ENCODE measurements at places on chromosomes 1 and 21.

- DNase-seq = no peak
Observed at GRCh38 chr1:240771450-240771849, 159.5 kb upstream of the GREM2 start.

DNA sequence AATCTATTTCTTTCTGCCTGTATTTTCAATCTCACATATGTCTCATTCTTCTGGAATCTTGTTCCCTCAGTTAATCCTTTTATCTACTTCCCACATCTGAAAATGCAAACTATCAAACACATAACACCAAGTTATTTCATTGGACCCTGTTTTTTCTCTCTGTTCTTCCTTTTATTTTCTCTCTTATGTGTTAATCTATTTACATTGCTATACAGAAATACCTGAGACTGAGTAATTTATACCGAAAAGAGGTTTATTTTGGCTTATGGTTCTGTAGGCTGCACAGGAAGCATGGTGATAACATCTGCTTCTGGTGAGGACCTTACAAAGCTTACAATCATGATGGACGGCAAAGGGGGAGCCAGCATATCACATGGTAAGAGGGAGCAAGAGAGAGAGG lies 247.6 kb downstream of the TGFB2 start:
- DNase-seq = no peak

GRCh38 chr1:164675342-164675904 lies 116.4 kb downstream of the PBX1 start:
- DNase-seq = no peak

DNA sequence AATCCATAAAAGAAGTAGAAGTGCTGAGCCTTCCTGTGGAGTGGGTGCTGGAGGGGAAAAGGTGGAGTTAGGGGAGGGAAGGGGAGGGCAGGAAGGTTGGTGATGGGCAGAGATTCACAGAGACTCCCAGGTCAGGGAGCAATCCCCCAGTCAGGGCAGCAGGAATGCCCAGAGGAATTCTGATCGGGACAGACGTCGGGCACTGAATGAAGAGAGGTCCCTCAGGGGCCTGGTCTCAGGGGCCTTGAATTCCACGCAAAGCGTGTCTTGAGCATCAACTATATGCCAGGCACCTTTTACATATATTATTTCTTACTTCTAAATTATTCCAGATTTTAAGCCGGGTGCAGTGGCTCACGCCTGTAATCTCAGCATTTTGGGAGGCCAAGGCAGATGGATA lies 7.2 kb upstream of the PADI1 start:
- no peak for DNase-seq

DNA sequence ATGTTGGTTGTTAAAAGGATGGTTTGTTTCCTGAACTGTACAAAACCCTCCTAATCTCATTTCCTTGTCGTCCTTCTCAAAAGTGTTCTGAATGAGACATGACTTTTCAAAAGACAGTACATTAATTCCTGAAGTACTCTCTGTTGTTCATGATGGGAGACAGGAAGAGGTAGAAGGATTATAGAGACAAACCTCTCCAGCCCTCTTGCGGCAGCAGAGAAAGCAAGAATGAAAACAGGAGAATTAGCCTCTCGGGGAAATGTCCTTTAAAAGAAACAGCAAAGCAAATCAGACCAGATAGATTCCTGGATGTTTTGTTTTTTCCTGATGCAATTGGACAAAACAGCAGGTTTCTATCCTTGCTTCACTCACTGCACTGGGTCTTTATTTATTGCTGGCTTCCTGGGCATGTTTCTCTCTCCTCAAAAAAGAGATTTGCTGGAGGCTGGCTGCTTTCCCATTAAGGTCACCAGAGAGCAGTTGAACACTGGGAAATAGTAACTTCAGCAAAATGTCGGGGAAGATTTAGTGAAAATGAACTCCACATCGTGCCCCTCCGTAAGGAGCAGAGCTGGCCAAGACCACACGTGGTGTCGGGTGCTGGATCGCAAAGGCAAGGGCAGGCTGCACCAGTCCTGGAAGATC lies 145.8 kb upstream of the SYT6 start:
- DNase-seq = no peak

GRCh38 chr1:242454262-242455051 lies 70.0 kb downstream of the PLD5 start:
- peak; percentile 63 for DNase-seq

GRCh38 chr1:185608177-185608576 lies 126.0 kb upstream of the HMCN1 start:
- peak; percentile 66 for DNase-seq

- no peak for DNase-seq
Observed at GRCh38 chr1:212669600-212669999, 30.0 kb downstream of the BATF3 start.

- DNase-seq = no peak
Observed at GRCh38 chr1:229388897-229389580, 44.9 kb downstream of the ACTA1 start.

DNA sequence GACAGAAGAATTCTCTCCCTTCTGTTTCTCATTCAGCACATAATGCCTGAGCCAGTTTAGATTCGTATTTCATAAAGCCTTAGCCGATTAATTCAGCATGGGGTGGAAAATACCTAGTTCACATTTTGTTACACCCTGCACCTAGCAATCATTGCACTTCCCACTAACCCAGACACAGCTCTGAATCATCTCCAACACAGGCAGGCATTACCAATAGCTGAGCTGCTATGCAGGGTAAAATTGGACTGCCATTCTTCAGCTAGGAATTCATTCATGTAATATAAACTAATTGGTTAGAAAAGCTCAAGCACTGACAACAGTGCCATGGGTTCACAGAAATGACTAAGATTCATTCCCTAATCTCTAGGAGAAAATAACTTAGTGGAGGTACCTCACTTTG lies 26.9 kb upstream of the NKAIN1 start:
- DNase-seq = no peak

- no peak for DNase-seq
Observed at GRCh38 chr1:204962742-204963632, 80.0 kb upstream of the CNTN2 start.

DNA sequence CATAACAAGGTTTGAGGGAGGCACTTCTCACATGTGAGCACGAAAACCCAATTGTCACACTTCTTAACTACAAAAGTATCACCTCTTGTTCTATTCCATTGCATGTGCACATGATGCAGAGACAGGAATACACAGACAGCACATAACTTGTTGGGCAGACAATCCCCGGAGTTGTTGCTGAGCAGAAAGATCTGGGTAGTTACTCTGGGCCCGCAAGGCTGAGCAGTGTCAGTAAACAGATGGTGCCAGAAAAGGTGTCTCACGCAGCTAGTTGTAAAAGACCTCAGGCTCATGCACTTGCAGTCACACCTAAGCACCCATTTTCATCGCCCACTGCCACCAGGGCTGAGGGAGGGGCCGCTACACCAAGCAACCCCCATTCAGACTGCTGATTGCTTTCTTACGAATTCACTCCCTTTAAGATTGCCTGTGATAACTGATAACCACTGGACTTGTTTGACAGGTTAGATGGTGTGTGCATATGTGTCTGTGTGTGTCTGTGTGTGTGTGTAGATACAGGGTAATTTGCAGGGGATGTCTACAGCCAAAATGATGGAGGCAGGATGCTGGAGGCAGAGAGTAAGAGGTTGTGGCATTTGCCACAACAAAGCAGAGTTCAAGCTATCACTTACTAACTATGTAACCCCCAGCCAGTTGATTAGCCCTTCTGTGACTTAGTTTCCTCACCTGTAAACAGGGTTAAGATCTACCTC lies 4.2 kb downstream of the LGR6 start:
- no peak for DNase-seq

- no peak for DNase-seq
Observed at GRCh38 chr1:52502789-52503188, 50.1 kb downstream of the TUT4 start.

GRCh38 chr1:19087017-19087736 lies 122.9 kb downstream of the UBR4 start:
- no peak for DNase-seq

DNA sequence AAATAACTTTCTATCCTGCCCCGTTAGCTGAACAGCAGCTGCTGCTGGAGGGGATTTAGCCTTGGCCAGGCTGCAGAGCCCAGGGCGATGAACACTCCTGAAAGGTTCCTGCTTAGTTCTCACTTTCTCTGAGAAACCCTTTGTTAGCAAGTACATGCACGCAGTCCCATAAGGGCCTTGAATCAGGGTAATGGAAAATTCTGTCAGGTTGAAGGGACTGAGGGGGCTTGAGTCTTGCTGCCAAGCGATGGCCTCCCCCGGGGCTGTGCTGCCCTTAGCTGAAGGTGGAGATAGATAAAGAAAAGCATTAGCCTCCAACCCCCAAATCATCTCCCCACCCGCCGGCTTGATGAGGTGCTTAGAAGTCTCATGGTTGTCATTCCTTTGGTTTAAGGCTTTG lies 7.9 kb downstream of the GJA5 start:
- no peak for DNase-seq

DNA sequence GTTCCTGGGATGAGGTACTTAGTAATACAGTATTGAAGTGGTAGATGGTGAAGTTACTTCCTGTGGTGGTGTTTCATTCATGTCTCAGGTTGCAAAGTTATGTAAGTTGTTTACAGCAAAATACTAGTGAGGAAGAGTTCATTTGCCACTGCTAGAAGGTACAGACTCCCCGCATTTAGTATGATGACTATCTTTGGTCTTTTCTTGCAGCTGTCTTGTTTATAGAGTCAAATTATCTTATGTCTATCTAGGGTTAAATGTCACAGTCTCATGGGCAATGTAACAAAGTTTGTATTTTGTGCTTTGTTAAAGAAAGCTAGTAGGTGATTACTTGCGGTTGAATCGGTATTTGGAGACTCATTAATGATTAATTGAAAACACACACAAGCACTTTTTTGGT lies 50.2 kb downstream of the LRRC8D start:
- DNase-seq = no peak

- DNase-seq = peak; percentile 67
Observed at GRCh38 chr1:44031252-44032169, at the start of gene SLC6A9. Gene SLC6A9, minus strand, starts transcription at chr1:44031462. Its CDS starts 7,185 bp downstream, at chr1:44024277.

DNA sequence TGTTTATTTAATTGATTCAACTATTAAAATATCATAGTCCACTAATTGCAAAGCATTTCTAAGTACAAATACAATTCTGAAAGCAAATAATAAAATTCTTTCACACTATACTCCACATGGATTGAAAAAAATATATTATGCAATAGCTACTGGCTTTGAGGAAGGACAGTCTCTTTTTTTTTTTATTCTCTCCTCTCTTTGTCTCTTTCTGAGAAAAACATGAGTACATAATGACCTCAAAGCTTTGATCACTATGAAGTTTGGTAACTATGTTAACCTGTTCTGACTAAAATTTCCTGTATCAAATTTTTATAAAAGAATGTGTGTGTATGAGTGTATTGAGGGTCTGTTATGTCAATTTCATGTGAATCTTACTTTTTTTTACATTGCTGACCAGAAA lies 96.2 kb downstream of the RGS2 start:
- DNase-seq = no peak

GRCh38 chr1:219555031-219555692 lies 57.7 kb downstream of the ZC3H11B start:
- peak; percentile 77 for DNase-seq

DNA sequence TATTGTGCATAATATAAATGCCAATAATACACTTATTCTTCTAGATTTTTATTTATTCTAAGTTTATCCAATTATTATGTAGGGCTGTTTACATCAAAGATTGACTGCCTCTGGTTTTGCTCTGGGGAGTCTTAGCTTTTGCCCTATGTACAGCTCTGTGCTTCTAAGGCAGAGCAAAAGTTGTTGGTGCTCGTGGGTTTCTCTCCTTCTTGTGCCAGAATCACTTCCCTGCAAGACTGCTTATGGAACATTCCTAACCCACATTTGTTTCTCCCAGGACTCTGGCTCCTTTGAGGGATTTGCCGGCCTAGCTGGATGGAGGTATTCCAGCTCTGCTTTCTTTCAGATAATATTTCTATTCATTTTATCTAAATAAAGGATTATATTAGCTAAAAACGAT lies 849.1 kb downstream of the USP25 start:
- DNase-seq = no peak

GRCh38 chr1:116334015-116334547 lies 39.0 kb upstream of the ATP1A1 start:
- no peak for DNase-seq

DNA sequence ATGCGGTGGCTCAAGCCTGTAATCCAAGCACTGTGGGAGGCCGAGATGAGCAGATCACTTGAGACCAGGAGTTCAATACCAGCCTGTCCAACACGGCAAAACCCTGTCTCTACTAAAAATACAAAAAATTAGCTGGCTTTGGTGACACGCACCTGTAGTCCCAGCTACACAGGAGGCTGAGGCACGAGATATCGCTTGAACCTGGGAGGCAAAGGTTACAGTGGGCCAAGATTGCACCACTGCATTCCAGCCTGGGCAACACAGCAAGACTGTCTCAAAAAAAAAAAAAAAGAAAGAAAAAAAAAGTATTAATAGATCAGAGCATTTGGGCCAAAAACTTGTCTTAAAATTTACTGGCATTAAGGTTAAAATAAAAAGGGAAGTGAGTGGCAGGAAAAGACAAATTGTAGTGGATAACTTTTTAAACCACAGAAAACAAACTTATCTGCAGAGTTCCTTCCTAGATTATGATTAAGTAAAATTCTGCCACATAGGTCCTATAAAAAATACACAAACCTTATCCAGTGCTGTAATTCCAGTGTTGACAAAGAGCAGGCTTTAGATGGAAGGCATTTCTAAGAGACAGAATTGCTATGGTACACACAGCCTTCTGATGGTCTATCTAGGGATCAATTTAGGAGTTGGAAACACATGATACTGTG lies 53.3 kb downstream of the EIF4G3 start:
- no peak for DNase-seq

DNA sequence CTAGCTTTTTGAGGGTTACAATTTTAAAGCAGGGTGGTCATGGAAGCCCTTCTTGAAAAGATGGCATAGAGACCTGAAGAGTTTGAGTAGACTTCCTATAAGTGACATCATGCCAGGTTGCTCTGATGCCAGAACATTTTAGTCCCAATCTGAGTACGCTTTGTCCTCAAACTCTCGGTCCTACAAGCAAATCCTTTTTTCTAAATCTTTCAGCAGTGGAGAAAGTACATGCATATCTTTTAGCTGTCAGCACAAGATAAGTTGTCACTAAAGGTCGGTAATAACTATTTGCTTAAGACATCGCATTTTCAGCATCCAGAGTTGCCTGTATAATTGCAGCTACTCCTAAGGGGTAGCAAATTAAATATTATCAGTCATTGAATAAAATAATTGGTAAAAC lies 140.4 kb downstream of the ATP6V1G3 start:
- no peak for DNase-seq

GRCh38 chr1:241275981-241276380 lies 81.0 kb downstream of the RGS7 start:
- no peak for DNase-seq

- no peak for DNase-seq
Observed at GRCh38 chr1:184956999-184957700, 17.2 kb downstream of the NIBAN1 start.

- DNase-seq = no peak
Observed at GRCh38 chr1:62177621-62178020, 17.0 kb upstream of the L1TD1 start.

GRCh38 chr1:99086057-99086456 lies 81.4 kb upstream of the PLPPR5 start:
- DNase-seq = no peak

Measured in brain (organoid and tissue), 16 donors.